ENCODE measurements at places on chromosomes 3 and 15.

DNA sequence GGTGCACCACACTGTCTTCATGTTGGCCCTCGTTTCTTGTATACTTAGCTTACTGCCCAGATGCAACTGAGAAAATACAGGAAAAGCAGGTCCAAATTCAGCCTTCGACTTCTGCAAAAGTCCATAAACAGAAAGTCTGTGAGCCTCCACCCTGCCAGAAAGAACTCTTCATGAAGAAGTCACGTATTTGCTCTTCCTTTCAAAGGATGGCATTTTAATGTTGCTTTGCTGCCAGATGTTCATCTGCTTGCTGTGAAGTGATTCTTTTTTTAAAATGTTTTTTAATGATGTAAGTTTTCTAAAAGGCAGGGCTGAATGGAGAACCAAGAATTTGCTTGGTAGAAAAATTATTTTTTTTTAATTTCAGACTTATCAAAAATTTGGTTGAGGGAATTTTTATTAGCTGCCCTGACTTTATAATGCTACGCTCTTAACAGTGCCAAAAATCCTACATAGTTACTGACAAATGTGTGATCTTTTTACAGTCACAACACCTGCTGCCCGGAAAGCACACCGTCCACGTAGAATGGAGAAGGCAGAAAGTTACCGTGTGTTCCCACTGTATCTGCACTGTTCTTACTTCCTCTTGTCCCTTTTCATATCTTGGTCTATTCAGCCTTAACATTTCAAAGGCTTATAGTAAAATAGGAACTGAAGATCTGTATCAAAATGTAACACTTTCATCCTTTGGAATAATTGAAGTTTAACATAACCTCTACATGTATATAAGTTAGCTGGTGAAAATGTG, 136.3 kb downstream of the LRRC28 start:
- no peak for DNase-seq

- no peak for DNase-seq
Measured at GRCh38 chr3:55826731-55827496, 339.8 kb upstream of the WNT5A start.

DNA sequence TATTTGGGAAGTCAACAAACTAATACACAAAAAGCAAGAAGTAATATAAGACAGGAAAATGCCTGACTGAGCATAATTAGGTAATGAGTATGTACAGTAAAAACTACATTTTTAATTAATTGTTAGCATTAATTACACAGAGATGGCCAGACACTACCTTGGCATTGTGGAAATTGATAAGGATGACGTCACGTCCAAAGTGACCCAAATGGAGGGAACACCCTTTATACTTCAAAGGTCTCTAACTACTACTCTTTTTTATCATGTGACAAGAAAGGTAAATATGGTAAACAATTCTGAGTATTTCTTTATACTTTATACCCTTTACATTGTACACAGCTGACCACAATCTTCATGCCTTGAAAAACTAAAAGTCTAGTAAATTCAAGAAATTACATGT, 22.4 kb upstream of the GUCA1C start:
- no peak for DNase-seq

GRCh38 chr3:13147344-13147743, 74.1 kb upstream of the IQSEC1 start:
- DNase-seq, result no peak

DNA sequence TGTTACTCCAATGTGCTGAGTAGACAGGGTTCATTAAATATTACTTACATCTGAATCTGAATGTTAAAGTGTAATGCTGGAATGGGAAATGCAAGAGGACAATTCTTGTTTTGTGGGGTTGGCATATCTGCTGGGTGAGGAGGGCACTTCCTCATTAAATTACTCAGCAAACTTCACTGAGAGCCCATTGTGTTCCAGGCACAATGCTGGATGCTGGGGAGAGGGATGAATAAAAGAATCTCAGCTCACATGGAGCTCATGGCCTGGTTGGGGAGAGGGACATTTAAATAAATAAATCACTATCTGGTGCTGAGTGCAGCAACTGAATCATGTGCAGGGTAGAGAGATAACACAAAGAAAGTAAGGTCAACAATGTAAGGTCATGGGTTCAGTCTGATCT, 199.2 kb upstream of the CFAP20DC start:
- DNase-seq, result no peak

DNA sequence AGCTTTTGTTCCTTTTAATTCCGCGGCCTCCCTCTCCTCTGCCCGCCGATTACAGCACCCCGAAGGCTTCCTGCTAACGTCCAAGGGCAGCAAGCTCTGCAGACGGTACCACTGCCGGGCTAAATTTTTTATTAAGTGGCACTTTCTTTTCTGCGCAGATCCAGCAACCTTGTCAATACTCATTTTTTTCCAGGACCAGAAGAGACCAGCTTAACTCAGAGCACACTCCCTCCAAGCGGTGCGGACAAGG, 542 bp upstream of the MEIS2 start:
- DNase-seq, result no peak

- DNase-seq, result no peak
Measured at GRCh38 chr3:197682713-197683112, 54.0 kb downstream of the RUBCN start.

GRCh38 chr15:74712311-74712710, 13.0 kb downstream of the CYP1A1 start:
- no peak for DNase-seq

DNA sequence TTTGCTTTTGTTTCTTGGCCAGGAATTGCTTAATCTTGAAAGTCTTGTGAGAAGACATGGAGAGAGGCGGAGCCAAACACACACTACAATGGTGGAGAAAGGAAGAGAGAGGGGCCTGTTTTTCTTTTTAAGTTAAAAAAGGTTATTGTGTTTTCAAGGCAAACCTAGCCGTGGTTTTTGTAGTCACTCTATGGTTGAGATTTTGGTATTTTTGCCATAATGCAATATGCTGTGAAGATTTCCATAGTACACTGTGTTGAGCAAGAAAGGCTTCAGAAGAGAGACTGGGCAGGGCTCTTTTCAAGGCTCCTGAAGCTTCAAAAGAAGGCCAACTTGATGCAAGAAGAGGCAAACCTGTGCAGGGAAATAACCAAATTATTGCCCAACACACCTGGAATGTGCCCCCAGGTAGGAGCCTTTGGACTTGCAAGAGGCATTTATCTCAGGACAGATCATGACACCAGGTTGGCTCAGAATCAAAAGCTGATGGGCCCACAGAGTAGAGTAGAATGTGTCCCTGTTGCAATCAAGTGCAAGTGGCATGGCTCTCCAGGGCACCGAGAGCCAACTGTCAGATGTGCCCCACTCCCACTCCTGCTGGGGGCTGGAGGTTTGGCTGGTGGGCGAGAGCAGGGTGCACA, 22.1 kb downstream of the AMOTL2 start:
- no peak for DNase-seq

DNA sequence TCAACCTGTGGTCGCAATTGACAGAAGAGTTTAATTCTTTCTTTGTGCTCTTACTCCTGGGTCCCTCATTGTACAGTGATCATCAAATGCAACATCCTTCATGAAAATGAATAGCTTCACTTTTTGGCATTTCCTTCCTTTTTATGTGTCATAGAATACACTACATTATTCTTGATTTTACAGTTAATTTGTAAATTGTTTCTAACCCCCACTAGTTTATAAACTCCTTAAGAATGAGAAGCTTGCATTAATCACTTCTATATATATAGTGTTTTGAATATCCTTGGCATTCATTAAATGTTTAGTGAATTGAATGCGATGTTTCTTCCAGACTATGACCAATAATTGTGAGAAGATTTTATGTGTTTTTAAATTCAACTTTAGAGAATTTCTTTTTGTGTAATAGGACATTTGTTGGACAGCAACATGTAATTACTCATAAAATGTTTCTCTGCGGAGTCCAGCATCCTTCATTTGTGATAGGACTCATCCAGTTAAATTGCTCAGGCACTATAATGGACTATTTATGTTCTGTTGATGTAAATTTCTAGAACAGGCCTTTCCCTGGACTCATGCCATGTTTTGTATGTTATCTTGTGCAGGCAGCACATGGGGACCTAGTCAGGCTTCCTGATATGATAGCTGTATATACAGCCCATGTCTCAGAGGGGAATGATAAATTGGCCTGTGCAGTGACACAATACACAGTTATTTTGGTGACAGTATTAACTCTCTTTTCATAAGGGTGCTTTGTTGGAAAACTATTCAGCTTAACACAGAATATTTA, 51.3 kb downstream of the MBNL1 start:
- no peak for DNase-seq

DNA sequence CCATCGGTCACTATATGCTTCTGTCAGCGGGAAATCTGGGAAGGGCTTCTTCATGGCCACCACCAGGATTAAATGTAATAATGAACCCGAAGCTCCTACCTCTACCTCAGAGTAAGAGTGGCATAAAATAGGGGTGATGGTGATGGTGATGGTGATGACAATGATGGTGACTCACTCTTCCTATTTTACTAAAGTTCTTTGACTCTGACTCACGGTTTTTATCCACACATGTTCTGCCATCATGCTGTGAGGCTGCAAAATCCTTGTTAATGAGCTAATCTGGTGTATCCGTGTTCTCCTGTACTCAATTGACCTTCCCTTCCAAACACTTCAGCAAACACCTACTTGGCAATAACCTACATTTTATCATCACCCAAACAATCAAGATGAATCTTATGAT, 18.3 kb upstream of the FOXP1 start:
- no peak for DNase-seq

DNA sequence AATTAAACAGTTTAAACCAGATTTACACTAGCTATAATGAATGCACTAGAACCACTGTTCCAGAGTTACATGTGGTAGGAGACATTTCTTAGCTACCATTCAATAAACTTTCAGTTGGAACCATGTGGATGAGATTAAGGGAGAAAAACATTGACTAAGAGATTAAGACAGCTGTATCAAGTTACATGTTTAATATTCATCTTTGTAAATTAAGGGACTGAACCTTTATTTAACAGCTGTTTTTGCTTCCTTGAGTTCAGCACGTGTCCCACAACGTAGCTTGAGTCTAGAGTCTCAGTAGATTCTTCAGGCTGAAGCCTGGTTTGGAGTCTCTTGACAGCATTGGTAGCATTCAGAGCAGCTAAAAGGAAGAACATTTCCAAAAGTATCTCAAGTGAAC, 27.2 kb upstream of the CFAP44 start:
- no peak for DNase-seq
